ENCODE measurements at places on chromosomes 4 and X.

DNA sequence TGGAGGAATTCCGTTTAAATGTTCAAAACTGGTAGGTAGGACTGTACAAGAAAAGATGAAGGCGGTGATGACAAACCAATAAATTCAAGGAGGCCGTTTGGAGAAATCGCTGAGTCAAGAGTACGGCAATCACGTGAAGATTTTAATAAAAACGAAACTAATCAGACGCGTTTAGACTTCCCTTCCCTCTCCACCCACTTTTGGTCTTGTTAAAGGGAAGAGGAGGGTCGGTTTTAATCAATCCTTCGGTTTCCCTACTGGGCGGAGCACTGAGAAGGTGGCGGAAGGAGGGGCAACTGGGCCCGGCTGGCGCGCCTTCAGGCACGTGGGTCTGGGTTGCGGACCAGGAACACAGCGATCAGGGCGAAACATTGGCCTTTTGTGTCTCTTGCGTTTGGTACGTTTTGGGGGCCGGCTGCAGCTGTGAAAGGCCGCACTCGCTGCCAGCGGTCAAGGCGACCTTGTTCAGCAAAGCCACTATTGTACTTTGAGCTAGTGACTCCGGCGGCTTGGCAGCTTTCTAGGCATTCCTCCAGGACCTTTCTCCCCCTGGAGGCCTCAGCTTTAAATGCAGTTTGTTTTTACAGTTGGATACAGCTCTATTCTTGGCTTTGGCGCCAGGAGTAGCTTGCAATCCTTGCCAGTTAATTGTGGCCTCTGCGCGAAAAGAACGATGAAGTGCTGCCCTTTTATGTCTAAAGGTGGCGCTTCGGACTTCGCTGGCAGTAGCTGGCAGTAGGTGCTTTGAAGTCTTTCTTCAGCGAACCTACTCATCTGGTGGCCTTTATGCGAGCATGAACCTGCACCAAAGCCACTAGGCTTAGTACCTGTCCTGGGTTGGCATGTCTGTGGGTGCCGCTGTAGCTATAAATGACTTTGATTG is 16.8 kb upstream of the LAMP2 start:
- DNase-seq, result peak; percentile 82

DNA sequence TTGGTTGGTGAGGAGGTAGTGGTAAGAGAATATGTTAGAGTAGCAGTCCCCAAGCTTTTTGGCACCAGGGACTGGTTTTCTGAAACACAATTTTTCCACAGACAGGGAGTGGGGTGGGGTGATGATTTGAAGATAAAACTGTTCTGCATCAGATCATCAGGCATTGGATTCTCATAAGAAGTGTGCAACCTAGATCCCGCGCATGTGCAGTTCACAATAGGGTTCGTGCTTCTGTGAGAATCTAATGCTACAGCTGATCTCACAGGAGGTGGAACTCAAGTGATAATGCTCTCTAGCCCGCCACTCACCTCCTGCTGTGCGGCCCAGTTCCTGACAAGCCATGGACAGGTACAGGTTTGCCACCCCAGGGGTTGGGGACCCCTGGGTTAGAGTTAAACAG is 423.3 kb downstream of the GPAT3 start:
- DNase-seq, result no peak

DNA sequence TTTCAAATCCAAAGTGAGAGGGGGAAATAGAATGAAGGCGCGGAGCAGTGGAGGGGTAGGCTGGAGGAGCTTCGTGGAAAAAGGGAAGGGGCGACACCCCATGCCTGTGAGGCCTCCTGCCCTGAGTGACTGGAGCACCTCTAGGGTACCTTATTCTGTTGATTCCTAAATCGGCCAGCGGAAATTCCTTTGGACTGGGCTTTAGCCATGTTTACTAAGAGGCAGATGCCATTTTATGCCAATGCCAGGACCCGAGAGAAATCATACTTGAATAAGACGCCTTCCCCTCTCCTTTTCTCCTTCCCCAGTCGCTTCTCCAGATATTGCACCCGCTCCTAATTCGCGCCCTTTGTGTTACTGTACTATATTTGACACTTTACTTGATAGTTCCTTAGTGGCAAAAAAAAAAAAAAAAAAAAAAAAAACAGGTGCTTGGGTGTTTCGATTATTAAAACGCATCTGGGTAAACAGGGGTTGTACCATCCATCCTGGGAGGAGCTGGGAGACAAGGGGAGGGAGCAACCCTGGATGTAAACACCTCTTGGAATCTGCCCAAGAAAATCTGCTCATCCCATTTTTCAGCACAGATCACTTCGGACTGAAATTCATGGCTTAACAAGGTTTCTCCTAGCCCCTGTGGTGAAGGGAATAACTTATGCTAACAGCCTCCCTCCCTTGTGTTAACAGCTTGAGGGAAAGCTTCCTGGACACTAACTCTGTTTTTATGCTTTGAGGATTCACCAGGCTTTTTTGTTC is 1.5 kb downstream of the BMP3 start:
- peak; percentile 15 for DNase-seq

DNA sequence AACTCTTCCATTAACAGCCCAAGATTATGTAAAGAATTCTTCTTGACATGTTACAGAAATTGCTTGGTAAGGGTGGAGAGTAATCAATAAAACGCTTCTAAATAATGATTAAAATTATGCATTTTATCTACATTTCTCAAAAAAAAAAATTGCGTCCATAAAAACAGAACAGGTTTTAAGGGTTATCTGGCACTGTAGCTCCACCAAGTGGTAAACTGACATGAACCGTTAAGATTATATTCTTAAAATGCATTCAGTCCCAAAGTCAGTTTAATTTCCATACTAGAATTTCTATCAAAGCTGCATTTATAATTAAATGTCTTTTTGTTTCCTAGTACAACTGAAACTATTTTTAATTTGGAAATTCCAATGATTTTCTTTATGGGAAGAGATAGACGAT is 214.0 kb upstream of the UGT8 start:
- DNase-seq, result peak; percentile 68

GRCh38 chr4:188778905-188779304 is 639.7 kb downstream of the TRIML1 start:
- no peak for DNase-seq

DNA sequence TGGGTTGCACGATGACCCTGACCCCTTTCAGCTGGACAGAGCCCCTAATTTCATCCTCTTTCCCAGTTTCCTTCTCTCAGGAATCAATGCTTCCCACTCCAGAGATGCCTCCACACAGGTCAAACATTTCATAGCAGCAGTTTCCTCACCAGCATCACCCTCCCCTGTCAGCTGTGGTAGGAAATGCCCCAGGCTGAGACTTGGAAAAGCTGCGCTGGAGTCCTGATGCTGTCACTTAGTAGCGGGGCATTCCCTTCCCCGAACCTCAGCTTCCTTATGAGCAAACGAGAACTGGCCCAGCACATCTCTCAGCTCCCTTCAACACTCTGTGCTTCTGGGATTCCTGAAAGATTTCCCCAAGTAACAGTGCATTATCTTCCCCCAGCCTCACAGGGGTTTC is 2.7 kb downstream of the GJB1 start:
- no peak for DNase-seq

DNA sequence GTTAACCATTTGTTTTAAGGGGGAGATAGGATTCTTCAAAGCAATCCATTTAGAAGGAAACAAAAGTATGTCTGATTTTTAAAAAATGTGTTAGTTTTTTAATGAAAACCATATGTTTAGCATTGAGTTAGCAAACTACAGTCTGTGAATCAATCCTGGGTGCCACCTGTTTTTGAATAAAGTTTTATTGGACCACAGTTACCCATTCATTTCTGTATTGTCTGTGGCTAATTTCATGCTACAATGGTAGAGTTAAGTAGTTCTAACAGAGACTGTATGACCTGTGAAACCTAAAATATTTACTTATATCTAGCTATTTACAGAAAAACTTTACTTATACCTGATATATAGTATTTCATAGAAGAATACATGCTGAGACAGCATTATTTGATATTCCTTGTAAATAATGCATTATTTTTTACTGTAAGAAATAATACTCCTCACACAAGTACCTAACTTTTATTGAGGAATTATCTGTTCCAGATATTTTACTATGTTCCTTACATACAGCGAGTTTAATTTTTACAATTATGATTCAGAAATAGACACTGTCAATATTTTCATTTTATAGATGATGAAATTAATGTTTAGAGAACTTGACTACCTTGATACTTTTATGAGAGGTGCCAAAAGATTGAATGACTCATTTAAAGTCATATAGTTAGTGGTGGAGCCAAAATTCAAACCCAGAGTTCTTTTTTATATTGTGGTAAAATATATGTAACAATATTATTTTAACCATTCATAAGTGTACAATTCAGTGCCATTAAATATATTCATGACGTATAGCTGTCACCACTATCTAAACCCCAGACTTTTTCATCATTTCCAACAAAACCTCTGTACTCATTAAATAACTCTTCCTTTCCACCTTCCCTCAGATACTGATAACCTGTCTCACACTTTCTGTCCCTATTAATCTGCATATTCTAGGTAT is 122.0 kb downstream of the GLUD2 start:
- DNase-seq, result no peak

- no peak for DNase-seq
These were observed 26.0 kb downstream of the PPEF2 start for GRCh38 chr4:75876218-75876617.

DNA sequence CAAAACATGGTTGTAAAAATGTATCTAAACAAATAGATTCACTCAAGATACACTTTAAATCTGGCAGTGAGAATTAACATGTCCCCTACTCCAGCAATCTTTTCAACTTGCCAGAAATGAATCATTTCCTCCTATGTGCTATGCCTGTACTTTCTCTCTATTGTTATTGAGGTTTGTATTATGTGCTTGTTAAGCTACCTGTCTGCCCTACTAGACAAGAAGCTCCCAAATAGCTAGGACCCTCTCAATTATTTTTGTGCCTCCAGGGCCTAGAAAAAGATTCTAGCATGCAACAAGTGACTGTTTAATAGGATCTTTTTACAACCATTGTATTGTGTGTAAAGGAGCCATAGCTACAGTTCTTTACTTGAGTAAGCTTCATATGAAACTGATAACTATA is 3.5 kb upstream of the SAP30 start:
- DNase-seq, result no peak

GRCh38 chr4:83644677-83645659 is 109.1 kb downstream of the GPAT3 start:
- DNase-seq, result peak; percentile 89

DNA sequence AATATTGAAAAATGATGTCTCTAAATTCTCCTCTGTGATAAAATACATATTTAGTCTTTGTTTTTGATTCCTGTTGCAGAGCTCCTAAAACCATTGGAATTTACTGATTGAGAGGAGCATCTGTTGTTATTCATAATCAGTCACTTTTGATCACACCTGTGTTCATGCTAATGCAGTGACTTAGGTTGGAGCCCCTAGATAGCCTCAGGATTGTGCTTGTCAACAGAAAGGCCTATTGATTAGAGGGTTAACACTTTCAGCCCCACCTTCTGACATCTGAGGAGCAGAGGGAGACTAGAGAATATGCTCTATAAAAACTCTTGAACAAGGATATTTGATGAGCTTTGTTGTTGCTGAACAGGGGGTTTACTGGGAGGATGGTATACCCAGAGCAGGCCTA is 409.5 kb upstream of the ADGRL3 start:
- DNase-seq, result no peak

DNA sequence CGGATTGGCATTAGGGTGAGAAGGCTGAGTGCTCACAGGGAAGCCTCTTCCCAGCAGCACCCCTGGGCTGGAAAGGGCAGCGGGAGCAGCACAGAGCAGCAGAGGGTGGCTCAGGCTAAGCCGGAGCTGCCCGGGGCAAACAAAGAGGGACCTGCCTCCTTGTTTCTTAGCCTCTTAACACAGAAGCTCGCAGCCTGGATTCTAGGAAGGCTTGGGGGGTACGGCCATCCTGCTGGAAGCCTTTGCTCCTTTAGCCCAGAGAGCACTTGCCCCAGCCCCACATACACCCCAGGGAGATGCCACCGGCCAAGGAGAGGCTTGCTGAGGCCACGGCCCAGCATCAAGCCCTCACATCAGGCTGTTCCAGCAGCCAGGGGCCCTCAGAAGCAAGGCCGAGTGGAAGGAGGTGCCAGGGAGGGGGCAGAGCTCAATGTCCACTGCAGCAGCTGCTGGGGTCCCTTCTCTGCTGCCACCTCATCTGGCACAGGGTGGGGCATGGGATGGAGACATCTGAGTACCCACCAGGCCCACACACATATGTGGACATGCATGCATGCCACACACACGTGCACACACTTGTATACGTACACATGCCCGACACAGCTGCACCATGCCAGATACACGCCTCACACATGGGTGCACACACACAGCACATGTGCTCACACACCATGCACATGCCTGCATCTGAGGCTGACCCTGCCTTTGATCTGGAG is 20.3 kb upstream of the SPON2 start:
- no peak for DNase-seq

GRCh38 chr4:25786497-25787065 is 76.2 kb downstream of the SEL1L3 start:
- DNase-seq, result no peak

GRCh38 chrX:155262970-155263754 is 1.1 kb downstream of the RAB39B start:
- DNase-seq, result no peak

GRCh38 chr4:11739992-11740391 is 311.3 kb upstream of the HS3ST1 start:
- DNase-seq, result no peak

GRCh38 chr4:57249083-57249482 is 138.9 kb upstream of the IGFBP7 start:
- DNase-seq, result no peak

DNA sequence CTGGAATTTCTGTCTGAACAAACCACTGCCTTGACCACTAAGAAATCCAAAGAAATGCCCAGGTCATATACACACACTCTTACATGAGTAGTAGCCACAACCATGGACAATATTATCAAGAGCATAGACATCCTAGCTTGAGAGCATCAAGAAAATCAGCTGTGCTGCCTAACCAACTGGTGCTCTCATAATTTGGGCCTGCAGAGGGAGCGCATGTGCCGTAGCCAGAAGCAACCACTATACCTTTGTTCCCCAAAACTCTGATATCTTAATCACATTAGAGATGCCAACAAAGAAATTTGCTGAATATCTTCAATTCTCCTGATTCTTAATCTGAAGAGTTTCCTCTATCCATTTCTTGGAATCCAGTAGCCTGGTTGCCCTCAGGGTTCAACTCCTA is 163.6 kb downstream of the ZNF674 start:
- peak; percentile 0 for DNase-seq

DNA sequence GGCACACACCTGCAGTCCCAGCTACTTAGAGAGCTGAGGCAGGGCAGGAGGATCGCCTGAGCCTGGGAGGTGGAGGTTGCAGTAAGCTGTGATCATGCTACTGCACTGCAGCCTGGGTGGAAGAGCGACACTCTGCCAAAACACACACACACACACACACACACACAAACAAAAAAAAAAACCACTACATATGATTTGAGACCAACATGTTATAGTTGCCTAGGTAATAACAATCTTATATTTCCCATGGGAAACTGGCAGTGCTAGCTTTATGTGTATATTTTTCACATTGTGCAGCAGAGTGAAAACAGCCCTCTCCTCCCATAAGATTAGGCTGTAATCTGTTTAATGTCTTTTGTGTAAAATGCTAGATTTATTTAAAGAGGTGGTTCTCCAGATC is 3.1 kb upstream of the FAM241A start:
- no peak for DNase-seq

GRCh38 chr4:16897991-16898827 is at the start of gene LDB2:
Gene LDB2 (minus strand): TSS chr4:16898645.
- peak; percentile 94 for DNase-seq

Measured in brain (organoid and tissue), 16 donors.